Stimulated activated naive CD8-positive, alpha-beta T cell treated with anti-CD3 and anti-CD28 coated beads, Interleukin-15, amount 100 ng/mL, for 72 hours (primary cell): ENCODE measurements at places on chromosomes 4 and X.

- DNase-seq, result no peak
Measured at GRCh38 chr4:42573249-42573648, 83.7 kb downstream of the ATP8A1 start.

- no peak for DNase-seq
Measured at GRCh38 chr4:135770505-135770904, 1568.9 kb upstream of the PABPC4L start.

DNA sequence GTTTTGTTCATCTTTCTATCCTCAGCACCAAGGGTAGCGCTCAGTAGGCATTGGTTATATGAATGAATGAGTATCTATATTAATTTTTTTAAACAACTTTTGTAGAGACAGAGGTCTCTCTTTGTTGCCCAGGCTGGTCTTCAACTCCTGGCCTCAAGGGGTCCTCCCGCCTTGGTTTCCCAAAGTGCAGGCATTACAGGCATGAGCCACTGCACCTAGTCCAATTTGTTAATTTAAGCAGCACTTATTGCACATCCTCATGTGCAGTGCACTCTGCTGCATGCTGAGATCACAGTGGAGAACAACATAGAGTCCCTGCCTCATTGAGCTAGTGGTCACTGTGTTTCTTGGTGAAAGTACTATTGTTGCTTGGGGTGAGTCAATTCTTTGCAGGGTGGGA is 94.4 kb downstream of the NHSL2 start:
- no peak for DNase-seq

- DNase-seq, result no peak
Measured at GRCh38 chr4:2272026-2272827, 10.3 kb upstream of the MXD4 start.

GRCh38 chr4:67106861-67107460 is 438.3 kb downstream of the CENPC start:
- DNase-seq, result no peak

- no peak for DNase-seq
Measured at GRCh38 chrX:49876750-49877149, 2.5 kb upstream of the USP27X start.

- no peak for DNase-seq
Measured at GRCh38 chrX:128007882-128008281, 44.3 kb downstream of the ACTRT1 start.

DNA sequence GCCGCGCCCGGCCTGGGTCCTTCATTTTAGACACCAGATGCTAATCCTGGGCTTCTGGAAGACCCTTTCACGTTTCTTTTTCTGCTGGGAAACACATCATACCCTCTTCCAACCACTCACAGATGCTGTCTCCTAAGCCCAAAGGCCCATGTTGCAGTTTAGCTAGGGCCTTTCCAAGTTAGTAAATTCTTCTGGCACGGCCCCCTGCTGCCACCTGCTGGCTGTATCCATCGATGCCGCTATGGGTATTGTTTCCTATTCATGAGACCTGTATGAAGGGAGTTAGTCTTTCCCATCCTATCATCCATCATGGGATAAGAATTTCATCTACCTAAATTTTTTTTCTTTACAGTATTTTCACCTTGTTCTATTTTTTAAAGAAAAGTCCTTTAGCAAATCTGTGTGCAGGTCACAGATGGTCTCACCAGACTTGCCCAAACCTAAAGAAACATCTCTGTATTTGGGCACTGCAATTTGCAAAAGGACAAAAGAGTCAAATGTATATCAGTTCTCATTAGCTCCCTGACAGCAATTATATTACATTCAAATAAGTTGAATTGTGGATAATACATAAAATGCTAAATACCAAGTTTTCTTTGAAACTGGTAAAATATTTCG is 37.8 kb upstream of the SLC9A7 start:
- DNase-seq, result peak; percentile 61

DNA sequence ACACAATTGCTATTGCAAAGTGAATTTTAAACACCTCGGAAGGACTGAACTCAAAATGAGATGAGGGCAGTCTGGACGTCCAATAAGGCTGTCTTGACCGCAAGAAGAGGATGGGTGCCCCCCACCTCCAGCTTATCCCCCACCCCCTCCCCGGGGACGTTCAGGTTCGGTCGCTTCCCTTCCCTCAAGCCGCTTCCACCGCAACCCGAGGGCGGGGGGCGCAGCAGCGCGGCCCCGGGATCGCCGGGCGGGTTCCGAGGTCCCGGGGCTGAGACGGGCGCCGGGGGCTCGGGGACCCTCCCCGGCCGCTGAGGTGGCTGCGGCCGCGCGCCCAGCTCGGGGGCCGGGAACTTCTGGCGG is 480 bp downstream of the USP46 start:
- DNase-seq, result peak; percentile 3

DNA sequence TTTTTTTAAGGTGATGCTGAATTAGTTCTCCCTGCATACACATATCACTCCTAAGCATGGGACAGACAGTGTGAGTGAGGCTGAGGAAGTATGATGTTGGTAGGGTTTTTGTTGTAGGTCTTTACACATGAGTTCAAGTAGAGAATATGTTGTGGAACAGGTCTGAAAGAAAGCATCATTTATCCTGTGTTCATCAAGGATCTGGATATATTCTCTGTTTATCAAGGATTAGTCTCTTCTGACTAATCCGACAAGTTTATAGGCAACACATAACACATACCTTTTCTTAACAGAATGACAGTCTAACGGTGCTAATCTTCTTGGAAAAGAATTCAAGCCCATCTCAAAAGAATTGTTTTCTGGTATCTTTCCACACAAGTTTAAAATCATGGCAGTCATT is 10.5 kb downstream of the SLIT2 start:
- no peak for DNase-seq

- no peak for DNase-seq
Measured at GRCh38 chr4:152193059-152193458, 342.8 kb downstream of the FBXW7 start.

DNA sequence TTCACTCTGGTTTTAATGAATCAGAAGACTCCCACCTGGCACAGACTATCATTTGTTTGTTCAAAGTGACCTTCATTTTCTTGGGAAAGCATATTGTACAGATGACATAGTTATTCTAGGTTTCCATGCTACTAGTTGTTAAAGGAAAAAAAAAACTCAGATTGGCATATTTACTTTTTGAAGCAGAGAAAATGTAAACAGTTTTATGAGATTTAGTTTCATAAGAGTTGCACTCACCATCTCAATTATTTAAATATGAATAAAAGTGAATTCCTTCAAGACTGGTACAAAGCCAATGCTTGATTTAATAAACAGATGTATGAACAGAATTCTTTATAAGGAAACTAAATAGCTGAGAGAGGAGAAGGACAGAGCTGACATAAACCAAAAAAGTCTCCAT is 280.3 kb upstream of the UGT8 start:
- no peak for DNase-seq
